ENCODE measurements at places on chromosomes 2 and 18.

GRCh38 chr2:103292573-103292972, 530.7 kb downstream of the TMEM182 start:
- no peak for DNase-seq

DNA sequence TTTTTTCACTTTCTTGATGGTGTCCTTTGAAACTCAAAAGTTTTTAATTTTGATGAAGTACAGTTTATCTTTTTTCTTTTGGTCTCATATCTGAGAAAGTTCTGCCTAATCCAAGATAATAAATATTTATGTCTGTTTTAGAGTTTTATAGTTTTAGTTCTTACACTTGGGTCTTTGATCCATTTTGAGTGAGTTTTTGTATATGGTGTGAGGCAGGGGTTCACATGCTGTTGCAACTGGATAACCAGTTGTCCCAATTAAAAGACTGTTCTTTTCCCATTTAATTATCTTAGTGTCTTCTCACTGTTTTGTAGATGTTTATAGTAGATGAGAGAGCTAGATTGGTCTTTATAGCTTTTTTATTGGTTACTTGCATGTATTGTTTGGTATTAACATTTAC, 43.6 kb downstream of the TET3 start:
- DNase-seq, result no peak

GRCh38 chr2:10047616-10048500, 4.5 kb downstream of the KLF11 start:
- DNase-seq, result no peak

DNA sequence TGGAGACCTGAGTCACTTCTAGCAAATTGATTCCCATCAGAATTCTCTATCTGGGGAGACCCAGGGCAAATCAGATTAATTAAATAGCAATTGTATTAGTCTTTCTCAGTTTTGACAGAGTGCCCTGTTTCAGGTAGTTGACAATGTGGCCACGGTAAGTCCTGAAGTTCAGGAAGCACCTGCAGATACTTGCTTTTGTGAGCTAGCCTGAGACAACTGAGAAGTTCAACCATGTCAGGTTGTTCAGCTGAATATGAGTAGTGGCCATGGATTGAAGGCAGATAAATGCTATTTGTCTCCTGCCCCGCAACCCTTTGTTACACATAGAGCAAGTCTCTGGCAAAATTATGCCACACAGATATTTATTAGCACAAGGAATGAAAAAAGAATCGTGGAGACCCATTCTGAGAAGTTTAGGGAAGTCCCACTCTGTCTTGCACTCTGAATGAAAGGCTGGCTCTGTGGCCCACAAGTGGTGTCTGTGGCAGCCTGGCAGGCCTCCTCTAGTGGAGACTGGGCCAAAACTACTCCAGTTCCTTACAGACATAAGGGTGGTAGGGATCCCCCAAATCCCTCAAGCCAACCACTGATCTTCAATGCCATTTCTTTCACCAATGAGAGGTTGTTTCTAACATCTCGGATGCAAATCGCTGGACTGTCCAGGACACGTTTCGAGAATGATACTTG, 61.3 kb downstream of the POU3F3 start:
- no peak for DNase-seq

DNA sequence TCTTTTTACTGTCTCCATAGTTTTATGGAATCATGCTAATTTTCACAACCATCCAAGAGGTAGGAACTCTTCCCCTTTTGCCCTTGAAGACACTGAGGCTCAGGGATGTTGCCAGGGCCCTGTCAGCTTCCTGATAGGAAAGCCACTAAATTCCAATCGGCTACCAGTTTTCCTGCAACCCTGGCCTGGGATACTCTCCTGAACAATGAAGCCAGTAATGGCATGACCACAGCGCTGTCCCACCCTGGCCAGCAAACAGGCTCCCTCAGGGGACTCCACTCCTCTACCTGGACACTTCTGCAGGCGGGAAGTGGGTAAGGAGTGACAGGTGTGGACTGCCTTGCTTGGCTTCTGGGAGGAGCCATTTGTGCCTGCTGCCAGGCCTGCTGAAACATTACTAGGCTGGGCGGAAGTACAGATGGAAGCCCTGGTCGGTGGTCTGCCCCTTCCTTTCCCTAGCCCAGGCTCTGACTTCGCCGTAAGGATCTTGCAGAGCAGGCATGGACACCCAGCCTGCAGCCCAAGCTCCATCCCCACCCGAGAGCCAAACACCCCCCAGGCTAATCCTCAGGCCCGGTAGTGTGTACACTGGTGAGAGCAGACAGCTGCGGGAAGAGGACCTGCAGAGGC, 78.8 kb upstream of the SMAD2 start:
- DNase-seq, result no peak

DNA sequence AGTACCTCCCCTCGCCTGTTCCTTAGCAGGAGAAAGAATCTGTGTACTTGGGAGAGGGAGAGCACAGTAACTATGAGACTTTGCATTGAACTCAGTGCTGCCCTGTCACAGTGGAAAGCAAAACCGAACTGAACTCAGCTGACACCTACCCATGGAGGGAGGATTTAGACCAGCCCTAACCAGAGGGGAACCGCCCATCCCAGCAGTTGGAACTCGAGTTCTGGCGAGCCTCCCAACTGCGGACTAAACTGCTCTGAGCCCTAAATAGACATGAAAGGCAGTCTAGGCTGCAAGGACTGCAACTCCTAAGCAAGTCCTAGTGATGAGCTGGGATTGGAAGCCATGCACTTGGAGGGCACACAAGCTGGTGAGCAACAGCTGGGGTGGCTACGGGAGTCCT, 110.4 kb downstream of the GRB14 start:
- DNase-seq, result no peak

- no peak for DNase-seq
Observed at GRCh38 chr2:17935242-17935885, 56.9 kb downstream of the KCNS3 start.

GRCh38 chr2:169159686-169160085, 90.3 kb downstream of the DHRS9 start:
- DNase-seq, result no peak

DNA sequence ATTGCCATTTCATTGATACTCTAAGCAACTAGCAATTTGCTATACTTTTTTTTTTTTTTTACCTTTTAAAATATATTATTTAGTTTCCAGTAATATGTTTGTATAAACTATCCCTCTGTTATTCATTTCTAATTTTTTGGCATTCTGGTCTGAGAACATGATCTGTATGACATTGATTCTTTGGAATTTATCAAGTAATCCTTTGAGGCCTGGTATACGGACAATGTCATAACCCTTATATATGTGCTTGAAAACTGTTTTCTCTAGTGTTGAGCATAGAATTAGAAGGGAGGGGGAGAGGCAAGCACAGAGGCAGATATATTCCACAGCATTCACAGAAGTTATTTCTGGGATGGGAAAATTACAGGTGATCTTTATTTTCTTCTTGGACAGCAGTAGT, 48.2 kb upstream of the POLE4 start:
- DNase-seq, result no peak

DNA sequence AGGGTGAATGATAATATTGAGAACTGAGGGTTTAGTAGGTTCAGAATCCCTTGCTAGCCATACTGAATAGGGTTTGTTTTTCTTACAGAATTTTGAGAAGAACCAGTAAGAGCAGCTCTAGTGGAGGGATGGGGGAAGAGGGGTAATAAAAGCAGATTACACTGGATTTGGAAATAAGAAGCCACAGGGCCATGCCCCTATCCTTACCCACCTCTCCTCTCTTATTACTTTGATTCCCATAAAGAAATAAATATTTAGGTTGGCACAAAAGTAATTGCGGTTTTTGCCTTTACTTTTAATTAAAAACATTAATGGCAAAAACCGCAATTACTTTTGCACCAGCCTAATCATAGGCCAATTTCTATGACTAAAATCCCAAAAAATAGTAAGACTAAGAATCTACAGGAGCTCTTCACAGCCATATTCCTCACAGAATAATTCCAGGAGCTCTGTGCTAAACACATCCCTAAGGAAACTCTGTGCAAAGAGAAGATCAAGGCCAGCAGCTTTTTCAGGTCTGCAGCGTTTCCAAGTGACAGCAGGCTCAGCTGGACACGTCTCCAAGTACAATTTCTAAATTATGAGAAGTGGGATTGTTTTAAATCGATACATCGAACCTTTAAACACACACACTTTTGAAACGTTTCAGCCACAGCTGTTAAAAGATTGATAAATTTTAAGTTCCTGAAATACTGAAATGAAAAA, 58.4 kb upstream of the RTN4 start:
- no peak for DNase-seq

DNA sequence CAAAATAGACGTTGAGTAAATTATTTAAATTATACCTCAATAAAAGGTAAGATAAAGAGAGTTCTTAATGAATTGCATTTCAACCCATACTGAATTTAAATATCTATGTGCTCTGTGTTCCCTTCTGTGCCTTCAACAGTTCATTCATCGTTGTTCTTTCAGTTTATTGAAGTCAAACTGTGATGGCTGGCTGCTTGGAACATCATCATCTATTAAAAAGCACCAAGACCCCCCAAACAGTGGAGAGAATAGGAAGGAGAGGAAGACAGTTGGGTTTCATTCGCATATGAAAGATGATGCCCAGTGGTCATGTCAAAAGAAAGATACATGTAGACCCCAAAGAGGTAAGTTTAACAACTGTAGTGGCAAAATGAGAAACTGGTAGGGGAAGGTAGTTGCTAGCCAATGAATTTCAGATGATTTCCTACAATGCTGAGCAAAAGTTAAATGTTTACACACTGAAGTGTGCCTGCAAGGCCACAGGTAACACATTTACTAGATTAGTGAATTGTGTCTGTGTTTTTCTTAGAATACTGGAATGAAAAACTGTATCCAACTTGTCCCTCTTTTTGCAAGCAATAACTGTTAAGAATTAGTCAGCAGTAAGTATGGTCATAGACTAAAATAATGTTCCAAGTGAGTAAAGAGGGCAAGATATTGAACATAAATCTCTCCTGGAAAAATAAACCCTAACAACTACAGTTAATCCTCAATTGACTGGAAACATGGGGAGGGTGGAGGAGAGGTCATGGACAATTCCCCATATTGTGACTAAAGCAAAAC, 331.3 kb downstream of the KIAA1328 start:
- DNase-seq, result no peak

DNA sequence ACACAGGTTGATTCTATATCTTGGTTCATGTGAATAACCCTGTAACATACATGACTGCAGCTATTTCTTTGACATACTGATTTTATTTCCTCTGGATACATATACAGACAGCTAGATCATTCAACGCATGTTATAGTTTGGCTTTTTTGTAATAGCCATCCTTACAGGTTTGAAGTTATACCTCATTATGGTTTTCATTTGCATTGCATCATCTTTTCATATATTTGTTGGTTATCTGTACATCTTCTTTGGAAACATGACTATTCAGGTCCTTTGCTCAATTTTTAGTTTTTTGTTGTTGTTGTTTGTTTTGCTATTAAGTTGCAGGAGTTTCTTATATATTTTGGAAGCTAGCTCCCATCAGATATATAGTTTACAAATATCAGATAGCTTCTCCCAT, 276.2 kb upstream of the NETO1 start:
- no peak for DNase-seq

GRCh38 chr18:51739044-51739666, 541.7 kb upstream of the MEX3C start:
- no peak for DNase-seq

- no peak for DNase-seq
Observed at GRCh38 chr2:77640924-77641323, 118.7 kb upstream of the LRRTM4 start.

- DNase-seq, result no peak
Observed at GRCh38 chr18:51614033-51614432, 416.6 kb upstream of the MEX3C start.

- DNase-seq, result no peak
Observed at GRCh38 chr2:180621941-180622918, 358.2 kb upstream of the UBE2E3 start.

GRCh38 chr2:50746526-50746925, 285.4 kb downstream of the NRXN1 start:
- peak; percentile 76 for DNase-seq

- no peak for DNase-seq
Observed at GRCh38 chr2:238424313-238424700, 2.4 kb upstream of the ASB1 start.
